Stimulated activated CD8-positive, alpha-beta memory T cell treated with anti-CD3 and anti-CD28 coated beads, Interleukin-12 subunit alpha, Interleukin-12 subunit beta, amount 100 ng/mL, for 1 hour (primary cell): ENCODE measurements at places on chromosomes 12 and 14.

- no peak for DNase-seq
These were observed 304.7 kb downstream of the SSPN start for GRCh38 chr12:26499979-26500640.

DNA sequence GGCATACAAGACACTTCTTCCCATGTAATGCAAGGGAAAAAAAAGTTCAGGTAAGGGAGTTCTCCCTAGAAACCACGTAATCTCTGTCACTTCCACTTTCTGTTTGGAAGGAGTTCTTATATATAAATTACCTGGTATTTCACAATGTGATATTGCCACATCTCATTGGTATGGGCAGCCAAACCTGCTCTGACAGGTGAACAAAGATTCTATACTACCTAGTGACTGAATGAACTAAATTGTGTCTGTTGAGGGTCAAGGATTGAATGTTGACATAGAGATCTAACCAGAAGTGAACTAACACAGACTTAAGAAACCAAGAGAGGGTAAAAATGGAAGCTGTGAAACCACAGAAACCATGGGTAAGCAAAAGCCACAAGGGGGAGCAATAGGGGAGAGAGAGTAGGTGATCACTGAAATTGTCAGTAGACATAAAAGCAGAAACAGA lies 161.3 kb downstream of the RPL10L start:
- DNase-seq, result no peak

DNA sequence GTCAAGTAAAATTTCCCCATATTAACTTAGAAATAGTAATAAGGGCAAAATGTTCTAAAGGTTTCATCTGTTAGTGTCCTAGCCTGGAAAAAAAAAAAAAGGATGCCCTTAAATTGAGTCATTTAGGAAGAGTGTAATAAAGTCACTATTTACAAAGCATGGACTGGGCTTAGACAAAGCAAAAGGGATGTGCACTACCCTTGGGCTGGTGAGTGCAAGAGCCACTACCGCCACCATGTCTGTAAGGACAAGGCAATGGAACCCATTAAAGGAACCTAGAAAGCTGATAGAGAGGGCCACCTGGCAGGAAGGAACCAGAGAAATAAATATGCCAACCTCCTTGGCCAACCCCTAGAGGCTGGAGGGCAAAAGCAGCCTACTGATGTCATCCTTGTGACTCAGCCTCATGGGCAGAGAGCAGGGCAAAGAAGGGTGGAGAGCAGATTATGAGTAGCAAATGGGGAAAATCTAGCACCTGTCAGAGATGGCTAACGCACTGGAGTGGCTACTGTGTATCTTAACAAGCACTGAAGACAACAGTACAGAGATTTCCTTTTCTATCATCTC lies 59.5 kb upstream of the FUT8 start:
- DNase-seq, result no peak

GRCh38 chr14:21867541-21867940 lies 193.9 kb upstream of the OR4E1 start:
- DNase-seq, result no peak

GRCh38 chr12:77560714-77561113 lies 270.0 kb upstream of the NAV3 start:
- no peak for DNase-seq

GRCh38 chr14:92122351-92122677 lies 545 bp downstream of the CPSF2 start:
- DNase-seq, result no peak

DNA sequence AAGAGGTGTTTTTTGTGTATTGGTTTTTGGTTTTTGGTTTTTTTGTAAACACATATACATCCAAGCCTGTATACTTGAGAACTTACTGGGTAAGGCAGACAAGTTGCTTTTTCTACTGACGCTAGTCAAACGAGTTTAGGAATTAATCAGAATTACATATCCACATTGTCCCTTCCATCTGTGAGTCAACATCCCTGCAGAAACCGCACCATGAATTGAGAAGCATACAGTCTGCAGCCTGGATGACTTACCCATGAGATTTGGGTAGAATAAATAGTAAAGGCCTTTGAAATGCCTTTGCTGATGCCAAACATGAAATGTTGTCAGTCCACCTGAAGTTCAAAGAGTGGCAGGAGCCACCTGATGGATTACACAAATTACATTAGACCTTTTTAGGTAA lies 21.4 kb upstream of the C12orf42 start:
- no peak for DNase-seq

DNA sequence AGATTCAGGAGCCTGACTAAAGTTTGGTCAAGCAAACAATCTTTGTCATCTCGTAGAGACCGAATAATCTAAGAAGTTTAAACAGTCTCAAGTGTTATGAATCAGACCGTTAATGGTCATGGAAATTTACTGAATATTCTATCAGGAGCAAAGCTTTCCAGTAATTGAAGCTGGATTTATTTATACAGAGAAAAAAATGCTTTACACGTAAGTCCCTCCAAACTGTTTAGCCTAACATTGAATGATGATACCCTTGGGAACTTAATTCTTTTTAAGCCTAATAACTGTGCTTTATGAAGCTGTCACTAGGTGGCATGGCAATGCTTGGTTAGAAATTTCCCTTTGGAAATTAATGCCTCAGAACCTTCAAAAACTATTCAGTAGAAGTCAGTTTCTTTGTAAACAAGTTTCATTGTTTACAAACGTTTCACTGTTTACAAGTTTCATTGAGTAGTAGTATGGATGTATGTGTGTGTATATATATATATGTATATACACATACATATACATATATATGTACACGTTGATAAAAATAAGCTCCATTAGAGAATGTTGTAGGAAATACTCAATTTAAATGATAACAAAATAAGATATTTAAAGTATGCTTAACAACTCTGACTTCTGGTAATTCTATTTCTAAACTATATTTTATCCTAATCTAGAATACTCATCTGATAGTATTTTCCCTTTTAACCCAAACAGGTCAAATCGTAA lies 32.1 kb downstream of the DEPDC4 start:
- DNase-seq, result no peak

GRCh38 chr12:70711831-70712230 lies 74.6 kb upstream of the PTPRB start:
- no peak for DNase-seq

- DNase-seq, result no peak
These were observed 321.0 kb upstream of the RTL1 start for GRCh38 chr14:101224356-101225156.

GRCh38 chr12:94659346-94659930 lies 9.1 kb upstream of the TMCC3 start:
- DNase-seq, result no peak

- no peak for DNase-seq
These were observed 799 bp downstream of the SLC38A6 start for GRCh38 chr14:60981633-60982455.

GRCh38 chr14:75906680-75907280 lies 75.0 kb downstream of the TGFB3 start:
- DNase-seq, result peak; percentile 57

DNA sequence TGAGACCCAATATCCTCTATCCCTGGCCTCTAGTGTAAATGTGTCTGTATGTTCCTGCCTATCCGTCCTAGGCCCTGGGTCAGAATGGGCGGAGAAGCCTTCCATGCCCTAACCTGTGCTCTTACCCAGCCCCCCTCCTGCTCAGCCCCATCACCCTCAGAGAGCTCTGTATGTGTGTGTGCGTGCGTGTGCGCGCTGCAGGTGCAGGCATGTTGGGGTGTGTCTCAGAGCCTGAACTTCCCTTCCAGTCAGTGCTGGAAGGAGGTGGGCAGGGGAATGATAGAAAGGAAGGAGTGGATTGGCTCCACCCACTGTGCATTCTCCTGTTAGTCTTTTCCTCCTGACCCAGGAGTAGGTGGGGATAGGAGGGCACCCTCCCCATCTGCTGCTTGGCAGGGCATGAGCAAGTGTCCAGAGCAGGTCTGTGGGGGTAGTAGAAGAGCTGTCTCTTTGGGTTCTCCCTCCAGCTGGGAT lies 7.2 kb downstream of the NAB2 start:
- no peak for DNase-seq

- DNase-seq, result no peak
These were observed 148.4 kb upstream of the BCL2L14 start for GRCh38 chr12:11922361-11922760.

DNA sequence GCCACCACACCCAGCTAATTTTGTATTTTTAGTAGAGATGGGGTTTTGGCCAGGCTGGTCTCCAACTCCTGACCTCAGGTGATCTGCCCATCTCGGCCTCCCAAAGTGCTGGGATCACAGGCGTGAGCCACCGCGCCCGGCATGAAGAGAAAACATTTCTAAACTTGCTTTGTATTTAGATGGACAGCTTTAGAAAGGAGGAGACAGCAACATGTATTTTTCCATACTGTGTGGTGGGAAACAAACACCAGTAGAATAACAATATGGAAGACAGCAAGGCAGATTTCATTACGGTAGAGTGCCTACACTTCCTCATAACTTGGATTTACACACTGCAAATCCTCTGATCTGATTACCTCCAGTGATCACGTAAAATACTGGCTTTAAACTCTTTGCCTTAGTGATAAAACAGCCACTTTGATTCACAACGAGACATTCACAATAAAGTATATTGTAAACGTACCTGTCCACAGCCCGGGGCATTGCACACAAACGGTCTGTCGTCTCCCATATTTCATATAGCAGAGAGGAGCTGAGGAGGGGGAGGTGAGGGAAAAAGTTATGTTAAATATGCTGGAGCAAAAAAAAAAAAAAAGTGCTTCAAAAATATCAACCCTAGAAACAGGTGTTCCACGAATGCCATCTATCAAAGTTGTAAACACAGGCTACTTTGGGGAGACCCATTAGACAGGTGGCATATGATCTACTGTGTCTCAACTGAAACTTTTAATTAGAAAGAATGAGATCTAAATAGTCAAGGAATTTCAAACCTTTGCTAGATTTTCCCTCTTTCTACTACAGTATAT lies 25.5 kb downstream of the ATF7 start:
- no peak for DNase-seq

GRCh38 chr14:54901380-54902142 lies 1.1 kb downstream of the GCH1 start:
- DNase-seq, result no peak

DNA sequence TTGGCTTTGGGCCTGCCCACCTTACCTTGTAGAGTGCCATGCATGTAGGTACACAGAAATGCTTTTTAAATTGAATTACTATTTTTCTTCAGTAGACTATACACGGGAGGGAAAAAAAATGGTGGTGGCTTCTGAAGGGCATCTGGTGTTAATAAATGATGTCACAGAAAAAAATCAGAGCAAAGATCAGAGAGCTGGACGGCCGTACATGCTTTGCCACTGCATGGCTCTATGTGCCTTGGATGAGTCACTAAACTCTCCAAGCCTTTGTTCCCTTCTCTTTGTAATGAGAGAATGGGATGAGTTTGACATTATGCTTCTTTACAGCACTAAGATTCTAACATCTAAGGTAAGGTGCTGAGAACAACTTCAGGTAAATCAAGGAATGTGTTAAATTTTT lies 376.4 kb upstream of the DDHD1 start:
- DNase-seq, result no peak

- no peak for DNase-seq
These were observed 42.9 kb upstream of the CSRNP2 start for GRCh38 chr12:51126297-51126696.

GRCh38 chr12:12996209-12996608 lies 3.9 kb downstream of the HEBP1 start:
- DNase-seq, result no peak

DNA sequence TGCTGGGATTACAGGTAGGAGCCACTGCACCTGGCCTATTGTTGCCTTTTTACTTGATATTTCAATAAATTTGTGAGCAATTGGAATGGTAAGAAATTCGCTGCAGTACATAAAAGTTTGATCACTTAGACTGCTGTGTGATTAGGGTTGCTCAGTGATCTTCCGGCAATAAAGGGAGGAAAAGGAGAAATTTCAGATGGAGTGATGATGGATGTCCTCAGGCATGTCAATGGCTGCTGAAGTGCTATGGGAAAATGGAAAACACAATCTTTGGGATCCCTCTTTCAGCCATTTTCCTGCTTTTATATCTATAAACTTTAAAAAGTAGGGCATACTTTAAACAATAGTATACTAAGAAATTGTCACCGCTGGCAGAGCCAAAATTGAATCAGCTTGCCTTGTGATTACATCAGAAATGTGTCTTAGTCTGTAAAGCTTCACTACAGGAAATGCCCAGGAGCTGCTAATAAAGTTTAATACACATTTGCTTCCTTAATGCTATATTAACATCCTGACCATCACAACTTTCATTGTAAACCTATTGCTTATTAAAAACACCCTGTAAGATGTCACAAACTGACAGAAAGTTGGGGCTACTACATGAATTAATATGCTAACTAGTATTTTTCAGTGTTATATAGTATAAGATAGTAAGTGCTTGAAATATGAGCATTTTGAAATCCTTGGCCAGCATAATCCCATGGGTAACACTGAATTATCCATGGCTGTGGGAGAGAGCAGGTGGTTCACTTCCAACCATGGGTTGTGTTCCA lies 13.7 kb upstream of the FBXL14 start:
- no peak for DNase-seq

GRCh38 chr14:32192712-32193373 lies 9.0 kb upstream of the RNU6-7 start:
- DNase-seq, result no peak

- no peak for DNase-seq
These were observed at the start of gene LRTM2 for GRCh38 chr12:1820191-1820895. TSS of gene LRTM2 (plus strand) at chr12:1820565. CDS start at chr12:1828149, 7,584 bp downstream.

DNA sequence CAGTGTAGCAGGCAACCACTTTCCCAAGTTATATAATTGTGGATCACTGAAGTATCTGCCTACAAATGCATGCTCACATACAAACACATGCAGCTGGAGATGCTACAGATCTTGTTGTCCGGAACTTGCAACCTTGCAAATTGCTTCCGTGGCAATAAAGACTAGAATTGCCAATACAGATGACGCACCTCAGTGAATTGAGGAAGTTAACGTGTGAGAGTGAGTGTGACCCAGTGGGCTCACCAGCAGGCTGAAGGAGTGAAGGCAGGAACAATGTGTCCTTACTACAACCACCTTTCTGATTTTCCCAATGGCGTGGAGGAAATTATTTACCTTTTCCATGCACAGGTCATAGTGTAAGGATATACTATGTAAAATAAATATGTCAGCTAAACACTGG lies 89.4 kb upstream of the GRIP1 start:
- DNase-seq, result no peak

DNA sequence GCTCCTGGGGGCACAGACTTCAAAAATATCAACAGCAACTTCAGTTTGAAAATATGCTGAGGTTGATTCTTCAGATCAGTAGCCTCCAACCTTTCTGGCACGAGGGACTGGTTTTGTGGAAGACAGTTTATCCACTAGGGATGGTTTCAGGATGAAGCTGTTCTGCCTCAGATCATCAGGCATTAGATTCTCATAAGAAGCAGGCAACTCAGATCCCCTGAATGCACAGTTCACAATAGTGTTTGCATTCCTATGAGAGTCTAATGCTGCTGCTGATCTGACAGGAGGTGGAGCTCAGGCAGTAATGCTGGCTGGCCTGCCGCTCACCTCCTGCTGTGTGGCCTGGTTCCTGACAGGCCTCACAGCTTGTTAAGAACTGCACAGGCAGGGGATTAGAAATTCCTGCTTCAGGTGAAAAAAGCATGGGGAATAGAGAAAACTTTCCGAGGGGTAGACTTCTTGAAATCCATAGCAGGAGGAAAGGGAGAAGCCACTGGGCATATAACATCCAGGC lies 12.8 kb downstream of the EPYC start:
- no peak for DNase-seq
